CMK (cell line): ENCODE measurements at places on chromosomes 7 and 10.
A peak's percentile ranks its signal among the peaks of the same experiment; 100 is the strongest.

DNA sequence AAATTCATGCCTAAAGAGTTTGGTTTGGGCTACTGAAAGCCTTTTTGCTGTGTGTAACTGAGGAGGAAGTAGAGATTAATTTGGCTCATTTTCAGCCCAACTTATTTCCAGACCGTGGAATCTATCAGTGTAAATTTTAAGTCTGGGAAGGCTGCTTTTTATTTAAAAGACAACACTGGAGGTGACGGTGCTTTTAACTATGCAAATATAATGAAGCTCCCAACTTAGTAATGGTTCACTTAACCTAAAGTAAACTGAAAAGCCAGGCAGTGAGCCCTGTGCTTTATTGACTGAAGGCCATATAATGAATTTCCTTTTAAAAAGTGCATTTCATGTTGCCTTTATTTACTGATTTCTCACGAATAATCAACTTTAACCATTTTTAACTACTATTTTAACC is 127.2 kb downstream of the NPY start:
- no peak for DNase-seq

DNA sequence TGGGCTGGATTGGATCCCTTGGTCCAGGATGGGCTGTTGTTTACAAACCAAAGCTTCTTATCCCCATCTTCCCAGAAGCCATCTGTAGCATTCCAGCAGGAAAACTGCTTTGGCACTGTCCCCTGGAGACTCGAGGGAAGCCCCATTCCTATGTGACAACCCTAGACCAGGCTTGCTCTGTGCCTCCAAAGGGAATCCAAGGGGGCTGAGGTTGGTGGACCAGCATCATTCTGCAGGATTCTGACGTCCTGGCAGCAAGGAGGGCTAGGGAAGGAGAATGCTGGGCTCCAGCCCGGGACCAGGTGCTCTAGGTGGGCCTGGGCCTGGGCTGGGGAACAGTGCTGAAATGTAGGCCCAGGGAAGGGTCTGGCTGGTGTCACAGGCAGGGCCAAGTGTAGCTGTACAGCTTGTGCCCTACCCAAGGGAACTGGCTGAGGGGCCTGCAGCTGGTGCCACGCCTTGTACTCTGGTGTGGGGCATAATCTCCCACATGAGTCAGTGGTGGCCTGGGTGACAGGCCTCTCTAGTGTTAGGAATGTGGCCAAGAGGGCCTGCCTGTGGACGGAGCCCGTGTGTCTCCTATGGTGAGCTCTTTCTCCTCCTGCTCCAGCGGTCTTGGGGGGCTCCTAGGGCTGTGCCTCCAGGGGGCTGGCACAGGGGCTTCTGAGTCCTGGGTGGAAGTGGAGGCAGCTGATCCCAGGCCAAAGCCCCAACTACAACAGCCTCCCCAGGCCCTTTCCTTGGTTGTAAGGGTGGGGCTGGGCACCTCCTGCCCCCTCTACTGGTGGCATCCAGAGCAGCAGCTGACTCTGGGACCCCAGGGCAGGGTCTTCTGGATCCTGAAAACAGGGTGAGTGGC is 25.2 kb downstream of the TRIM8 start:
- DNase-seq: no peak

DNA sequence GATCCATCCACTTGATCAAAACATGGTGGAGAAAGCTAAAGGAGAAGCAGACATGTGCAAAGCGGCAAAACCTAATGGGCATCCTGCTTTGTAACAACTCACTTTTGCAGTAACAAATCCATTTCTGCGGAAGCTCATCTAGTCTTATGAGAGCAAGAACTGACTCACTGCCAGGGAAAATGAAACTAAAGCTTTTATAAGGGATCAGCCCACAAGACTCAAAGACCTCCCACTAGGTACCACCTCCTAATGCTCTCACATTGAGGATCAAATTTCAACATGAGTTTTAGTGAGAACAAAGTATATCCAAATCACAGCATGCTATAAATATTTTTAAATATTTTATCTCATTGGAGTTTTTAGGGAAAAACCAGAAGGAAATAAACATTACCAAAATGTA is 120.1 kb upstream of the GNAI1 start:
- no peak for DNase-seq

GRCh38 chr7:15099074-15099473 is 196.5 kb upstream of the DGKB start:
- no peak for DNase-seq

- no peak for DNase-seq
Observed at GRCh38 chr7:130379921-130380860, at the start of gene CPA1. TSS of gene CPA1 (plus strand) at chr7:130380494. CDS start at chr7:130380521, 27 bp downstream.

DNA sequence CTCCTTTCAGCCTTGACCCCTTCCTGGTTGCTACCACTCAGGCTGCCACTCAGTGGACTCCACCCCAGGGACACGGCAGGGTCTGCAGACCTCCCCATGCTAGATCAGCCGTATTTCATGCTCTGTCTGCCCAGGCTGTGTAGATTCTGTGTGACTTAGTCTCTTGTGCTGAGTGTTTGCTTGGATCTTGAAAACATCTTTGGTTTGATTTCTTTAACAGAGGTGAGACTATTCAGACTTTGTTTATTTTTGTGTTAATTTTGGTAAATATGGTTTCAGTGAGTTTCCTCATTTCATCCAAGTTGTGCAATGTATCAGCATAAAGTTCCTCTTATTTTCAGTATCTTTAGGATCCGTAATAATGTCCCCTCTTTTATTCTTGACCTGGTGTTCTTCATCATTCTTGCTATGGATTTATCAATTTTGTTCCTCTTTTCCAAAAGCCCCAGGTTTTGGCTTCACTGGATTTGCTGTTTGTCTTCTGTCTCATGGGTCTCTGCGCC is 21.2 kb upstream of the PWWP2B start:
- DNase-seq: no peak

- DNase-seq: no peak
Observed at GRCh38 chr7:20307119-20307518, 23.6 kb upstream of the ITGB8 start.

GRCh38 chr10:76422769-76423168 is 991.3 kb downstream of the LRMDA start:
- DNase-seq: no peak

GRCh38 chr7:14818871-14819270 is 83.7 kb downstream of the DGKB start:
- no peak for DNase-seq

GRCh38 chr7:43431020-43431595 is 151.8 kb upstream of the STK17A start:
- no peak for DNase-seq

- no peak for DNase-seq
Observed at GRCh38 chr7:122550545-122550944, 148.4 kb downstream of the RNF133 start.

- DNase-seq: no peak
Observed at GRCh38 chr7:141301544-141301943, 227.7 kb downstream of the TMEM178B start.

DNA sequence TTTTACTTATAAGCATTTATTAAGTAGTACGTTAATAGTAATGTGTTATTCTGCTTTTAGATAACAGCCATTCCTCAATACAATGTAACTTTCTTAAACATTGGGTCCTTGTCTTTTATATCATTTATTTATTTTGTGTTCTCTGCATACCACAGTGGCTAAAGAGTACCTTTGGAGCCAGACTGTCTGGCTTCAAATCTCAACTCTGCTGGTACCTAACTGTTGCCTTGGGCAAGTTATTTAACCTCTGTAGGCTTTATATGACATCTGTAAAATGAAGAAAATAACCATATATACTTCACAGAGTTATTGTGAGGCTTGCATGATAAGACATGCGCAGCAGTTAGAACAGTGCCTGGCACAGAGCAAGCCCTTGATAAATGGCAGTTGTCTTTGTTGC is 397.6 kb downstream of the MDFIC start:
- DNase-seq: no peak

GRCh38 chr7:120738816-120739215 is 119.1 kb downstream of the TSPAN12 start:
- no peak for DNase-seq

DNA sequence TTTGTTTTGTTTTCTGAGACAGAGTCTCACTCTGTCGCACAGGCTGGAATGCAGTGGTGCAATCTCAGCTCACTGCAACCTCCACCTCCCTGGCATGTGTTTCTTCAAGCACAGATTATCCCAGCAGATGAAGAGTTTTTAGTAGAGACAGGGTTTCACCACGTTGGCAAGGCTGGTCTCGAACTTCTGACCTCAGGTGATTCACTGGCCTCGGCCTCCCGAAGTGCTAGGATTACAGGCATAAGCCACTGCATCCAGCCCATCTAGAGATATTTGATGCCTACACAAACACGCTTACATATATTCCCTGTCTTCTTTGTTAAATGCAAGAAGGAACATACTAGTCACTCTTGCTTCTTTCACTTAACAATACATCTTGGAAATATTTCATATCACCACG is 5.9 kb upstream of the PTF1A start:
- DNase-seq: no peak

- DNase-seq: no peak
Observed at GRCh38 chr10:95423164-95424005, 132.6 kb upstream of the PDLIM1 start.

GRCh38 chr7:92447345-92448204 is at the start of gene GATAD1:
TSS of gene GATAD1 (plus strand) at chr7:92447482. CDS start at chr7:92447730, 248 bp downstream.
- DNase-seq: peak; percentile 79

DNA sequence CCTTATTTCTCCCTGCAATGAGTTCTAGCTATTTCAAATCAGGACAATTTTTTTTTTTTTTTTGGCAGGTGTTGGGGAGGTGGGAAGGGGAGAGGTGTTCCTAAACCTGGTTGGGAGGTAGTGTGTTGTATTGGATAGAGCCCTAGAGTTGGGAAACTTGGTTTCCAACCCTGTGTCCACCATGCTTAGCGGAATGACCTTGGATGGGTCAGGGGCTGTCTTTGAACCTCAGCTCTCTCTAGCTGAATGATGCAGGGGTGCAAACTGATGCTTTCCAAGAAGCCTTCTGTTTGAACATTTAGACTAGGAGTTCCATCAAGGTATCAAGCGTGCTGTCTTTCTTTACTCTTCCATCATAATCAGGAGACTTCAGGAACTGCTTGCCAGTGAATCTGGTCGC is 332.2 kb downstream of the LRMDA start:
- DNase-seq: no peak

GRCh38 chr7:76386691-76387260 is 22.7 kb downstream of the SSC4D start:
- no peak for DNase-seq

GRCh38 chr10:79377557-79378382 is 30.5 kb downstream of the PPIF start:
- no peak for DNase-seq

DNA sequence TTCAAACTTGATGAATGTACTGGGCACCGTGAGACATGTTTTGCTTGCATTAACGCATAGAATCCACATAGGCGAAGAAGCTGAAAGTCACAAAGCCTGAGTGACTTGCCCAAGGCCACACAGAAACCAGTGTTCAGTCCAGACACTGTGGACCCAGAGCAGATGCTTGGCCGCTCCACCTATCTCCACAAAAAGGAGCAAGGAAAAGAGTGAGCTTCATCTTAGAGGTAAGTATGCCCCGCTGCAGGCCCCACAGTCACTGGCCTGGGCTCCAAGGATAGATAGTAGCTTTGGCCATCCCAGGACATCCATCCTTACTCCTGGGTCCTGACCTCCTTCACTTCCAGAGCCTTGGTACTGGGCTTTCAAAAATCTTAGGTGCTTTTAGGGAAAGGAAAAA is 60.1 kb upstream of the SAMD8 start:
- DNase-seq: no peak

DNA sequence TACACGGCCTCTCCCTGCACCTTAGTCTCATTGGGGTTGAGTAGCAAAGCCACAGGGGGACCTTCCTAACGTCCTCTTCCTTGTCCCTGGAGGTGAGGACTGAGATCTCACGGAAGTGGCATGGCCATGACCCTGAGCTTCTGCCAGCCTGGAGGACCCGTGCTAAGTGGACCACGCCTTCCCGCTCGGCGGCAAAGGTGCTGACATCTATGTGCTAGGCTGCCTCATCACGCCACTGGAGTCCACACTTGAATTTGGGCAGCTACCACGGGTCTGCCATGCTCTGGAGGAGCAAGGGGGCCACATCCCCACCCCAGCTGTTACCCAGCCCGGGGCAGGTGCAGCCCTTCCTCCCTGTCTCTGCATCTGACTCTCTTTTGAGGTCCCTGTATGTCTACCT is 15.3 kb downstream of the GHRHR start:
- DNase-seq: no peak

GRCh38 chr10:111078505-111079185 is 1.8 kb downstream of the ADRA2A start:
- no peak for DNase-seq

GRCh38 chr7:137282043-137282442 is 61.5 kb downstream of the PTN start:
- no peak for DNase-seq

GRCh38 chr10:121601458-121601857 is 3.2 kb upstream of the FGFR2 start:
- DNase-seq: no peak
